Urothelium cell line (cell line): ENCODE measurements at places on chromosomes 11 and 22.

- DNase-seq, result no peak
Measured at GRCh38 chr11:104699981-104700380, 198.3 kb downstream of the CASP12 start.

DNA sequence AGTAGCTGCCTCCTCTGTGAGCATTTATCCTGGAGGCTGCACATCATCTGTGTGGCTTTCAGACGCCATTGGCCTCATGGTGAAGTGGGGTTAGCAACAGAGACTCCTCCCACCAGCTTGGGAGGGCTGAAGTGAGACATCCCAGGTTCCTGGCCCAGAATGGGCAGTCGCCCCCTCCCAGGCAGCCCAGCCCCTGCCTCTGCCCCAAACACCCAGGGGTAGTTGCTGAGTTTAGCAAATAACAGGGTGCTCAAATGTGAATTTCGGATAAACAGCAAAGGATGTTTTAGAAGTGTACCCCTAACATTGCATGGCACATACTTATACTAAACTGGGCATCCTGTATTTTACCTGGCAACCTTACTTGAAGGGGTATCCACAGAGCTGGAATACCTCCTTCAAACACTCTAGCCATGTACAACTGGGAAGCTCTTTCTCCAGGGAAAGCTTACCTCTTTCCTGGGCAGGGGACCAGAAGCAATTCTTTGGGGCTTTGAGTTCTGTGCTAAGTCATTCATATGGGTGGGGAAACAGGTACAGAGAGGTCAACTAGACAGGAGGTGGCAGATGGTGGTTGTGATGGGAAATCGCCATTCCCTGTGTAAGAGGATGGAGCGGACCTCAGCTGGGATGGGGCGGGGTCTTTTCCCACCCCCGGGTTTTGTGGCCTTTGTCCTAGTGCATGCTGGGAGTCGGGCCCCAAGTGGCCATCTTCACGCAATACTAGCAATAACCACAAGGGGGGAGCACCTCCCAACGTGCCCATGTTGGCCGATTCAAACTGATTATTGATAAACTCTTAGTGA lies 19.3 kb downstream of the MTFP1 start:
- peak; percentile 82 for DNase-seq

- DNase-seq, result no peak
Measured at GRCh38 chr22:27533105-27533745, 268.3 kb downstream of the MN1 start.

DNA sequence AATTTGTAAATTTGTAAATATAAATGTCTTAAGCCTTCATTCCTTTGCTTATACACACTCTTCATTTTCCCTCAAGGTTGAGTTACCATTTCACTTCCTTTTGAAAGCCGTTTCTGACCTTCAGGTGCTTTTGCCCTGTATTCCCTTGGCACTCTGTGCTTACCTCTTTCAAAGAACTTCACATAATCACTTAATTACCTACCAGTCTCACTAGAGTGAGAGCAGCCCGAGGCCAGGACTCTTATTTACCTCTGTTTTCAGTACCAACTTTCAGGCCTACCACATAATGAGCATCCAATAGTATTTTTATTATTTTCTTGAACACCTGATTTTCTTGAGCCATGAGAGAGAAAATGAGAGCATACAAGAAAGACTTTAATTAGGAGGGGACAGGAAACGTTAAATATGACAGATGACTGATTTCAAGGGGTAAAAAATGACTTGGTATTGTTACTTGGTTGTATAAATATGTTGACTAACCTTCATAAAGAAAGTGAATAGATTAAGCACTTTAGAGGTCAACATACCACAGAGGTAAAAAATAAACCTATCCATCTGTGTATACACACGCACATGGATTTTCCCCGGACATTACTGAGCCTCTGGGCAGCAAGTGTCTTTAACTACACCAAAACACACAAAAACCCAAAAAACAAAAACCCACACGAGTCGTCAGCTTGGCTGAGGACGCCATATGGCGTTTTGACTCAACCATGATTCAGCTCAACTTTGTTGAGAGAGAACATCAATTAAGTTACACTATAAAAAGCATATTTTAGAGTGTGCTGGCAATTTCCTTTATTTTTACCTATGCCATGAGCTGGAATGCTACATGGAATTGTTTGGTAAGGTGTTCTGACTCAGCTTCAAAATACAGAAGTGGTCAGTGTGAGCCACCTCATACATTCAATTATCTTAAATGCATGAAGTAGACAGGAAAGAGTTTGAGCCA lies 7.6 kb downstream of the ATXN10 start:
- DNase-seq, result no peak

- DNase-seq, result no peak
Measured at GRCh38 chr11:17638311-17638710, 81.1 kb upstream of the MYOD1 start.
